GM12892 (cell line): ENCODE measurements at places on chromosomes 13 and 19.

DNA sequence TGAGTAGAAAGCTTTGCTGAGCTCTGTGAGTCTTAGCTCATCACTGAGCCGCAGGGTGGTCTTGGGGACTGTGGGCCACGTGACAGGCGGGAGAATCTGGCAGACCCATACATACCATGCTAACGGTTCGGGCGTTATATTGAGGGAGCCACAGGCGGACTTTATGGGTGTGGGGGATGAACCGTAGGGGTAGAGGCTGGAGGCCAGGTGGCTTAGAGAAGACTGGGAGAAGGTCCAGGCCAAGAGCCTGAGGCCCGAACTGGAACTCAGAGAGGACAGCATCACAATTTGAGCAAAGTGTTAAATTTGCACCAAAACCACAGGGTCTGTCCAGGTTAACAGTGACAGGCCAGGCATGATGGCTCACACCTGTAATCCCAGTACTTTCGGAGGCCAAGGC, 15.3 kb upstream of the ATF5 start:
- DNase-seq = no peak

DNA sequence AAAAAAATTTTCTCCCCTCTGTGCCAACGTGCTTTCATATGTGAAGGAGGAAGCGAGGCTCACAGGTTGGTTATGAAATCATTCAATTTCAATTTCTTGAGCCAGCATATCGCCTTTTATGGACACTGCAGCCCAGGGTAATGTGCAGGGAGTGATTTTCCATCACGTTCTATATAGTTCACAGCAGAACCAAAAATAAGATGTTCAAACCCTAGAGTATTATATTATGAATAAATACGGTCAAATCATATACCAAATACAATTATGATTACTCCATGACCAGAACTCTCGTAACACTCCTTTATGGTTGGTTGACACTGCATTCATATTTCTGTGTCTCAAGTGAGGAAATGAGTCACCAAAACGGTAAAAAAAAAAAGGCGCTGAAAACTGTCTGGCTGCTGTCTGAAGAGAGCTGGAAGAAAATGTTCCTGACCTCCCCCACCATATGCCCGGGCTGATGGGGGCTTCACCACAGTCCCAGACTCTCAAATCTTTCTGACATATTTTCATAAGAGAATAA, 75.8 kb upstream of the UBAC2 start:
- DNase-seq = no peak

GRCh38 chr19:48611872-48612271, 3.0 kb downstream of the FAM83E start:
- DNase-seq = no peak

- no peak for DNase-seq
Observed at GRCh38 chr19:10911579-10912363, 16.7 kb downstream of the YIPF2 start.
